ENCODE measurements at places on chromosomes 7 and 10.

DNA sequence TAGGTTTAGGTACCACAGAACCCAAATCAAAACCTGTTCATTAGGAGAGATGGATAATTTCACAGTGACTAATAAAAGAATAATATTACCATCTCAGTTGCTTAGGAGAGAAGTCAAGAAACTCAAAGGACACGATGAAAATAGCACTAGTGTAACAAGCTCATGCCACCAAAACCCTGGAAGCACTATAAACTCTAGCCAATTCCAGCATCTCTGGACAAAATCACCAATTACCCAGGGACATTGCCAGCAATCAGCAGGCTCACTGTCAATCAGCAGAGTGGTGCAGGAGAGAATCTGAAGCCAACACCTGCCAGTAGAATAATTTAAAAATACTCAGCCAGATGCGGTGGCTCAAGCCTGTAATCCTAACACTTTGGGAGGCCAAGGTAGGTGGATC lies 88.9 kb downstream of the ARMH3 start:
- no peak for DNase-seq

DNA sequence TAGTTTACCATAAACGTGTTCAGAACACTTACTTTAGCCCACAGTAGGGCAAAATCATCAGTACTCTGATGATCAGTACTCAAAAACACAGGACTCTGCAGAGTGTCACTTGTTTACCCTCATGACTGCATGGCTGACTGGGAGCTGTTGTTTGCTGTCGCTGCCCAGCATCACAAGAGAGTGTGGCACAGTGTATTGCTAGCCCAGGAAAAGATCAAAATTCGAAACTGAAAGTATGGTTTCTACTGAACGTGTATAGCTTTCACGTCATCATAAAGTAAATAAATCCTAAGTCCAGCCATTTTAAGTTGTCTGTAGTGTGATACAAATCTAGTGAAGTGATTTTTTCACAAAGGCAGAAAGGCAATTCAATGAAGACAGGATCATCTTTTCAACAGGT lies 184.6 kb downstream of the RAMP3 start:
- no peak for DNase-seq

DNA sequence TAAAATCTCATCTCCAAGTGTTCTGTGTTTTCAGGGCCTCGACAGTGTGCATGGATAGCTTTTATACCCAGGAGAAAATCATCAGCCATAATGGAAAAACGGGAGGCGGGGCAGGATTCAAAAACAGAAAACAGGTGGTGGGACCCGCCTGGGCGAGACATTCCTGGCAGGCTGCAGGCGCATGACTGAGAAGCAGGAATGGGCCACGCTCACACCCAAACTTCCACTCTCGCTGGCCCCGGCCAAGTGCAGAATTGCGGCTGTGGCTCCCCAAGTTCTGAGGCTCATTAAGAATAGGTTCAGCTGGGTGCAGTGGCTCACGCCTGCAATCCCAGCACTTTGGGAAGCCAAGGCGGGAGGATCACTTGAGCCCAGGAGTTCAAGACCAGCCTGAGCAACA lies 60.6 kb downstream of the C10orf143 start:
- DNase-seq, result no peak

- no peak for DNase-seq
Observed at GRCh38 chr10:27341001-27341400, 100.4 kb upstream of the ACBD5 start.

- DNase-seq, result no peak
Observed at GRCh38 chr10:101939729-101940128, 96.1 kb upstream of the KCNIP2 start.
